ENCODE measurements at places on chromosomes 4 and X. TPM values are rescaled to one million over a fixed set of nuclear protein-coding genes. Genes with fewer than 3 reads are reported as not detected.

Gene MAGEA1
- total RNA-seq, result not detected

Gene FGF5
- not detected for total RNA-seq

Gene ENPP6
- total RNA-seq, result 1.6 TPM

Gene SOWAHB
- not detected for total RNA-seq

Gene CTSO
- 3.5 TPM for total RNA-seq

Gene LINC00632
- total RNA-seq, result 3.1 TPM

Measured in T-helper 2 cell treated with Interferon-gamma antibody and Interleukin-4, amounts not matched to agents 100 ng/mL and 5 ng/mL, for 36 hours (primary cell).